ENCODE measurements at places on chromosomes 1 and 21.

DNA sequence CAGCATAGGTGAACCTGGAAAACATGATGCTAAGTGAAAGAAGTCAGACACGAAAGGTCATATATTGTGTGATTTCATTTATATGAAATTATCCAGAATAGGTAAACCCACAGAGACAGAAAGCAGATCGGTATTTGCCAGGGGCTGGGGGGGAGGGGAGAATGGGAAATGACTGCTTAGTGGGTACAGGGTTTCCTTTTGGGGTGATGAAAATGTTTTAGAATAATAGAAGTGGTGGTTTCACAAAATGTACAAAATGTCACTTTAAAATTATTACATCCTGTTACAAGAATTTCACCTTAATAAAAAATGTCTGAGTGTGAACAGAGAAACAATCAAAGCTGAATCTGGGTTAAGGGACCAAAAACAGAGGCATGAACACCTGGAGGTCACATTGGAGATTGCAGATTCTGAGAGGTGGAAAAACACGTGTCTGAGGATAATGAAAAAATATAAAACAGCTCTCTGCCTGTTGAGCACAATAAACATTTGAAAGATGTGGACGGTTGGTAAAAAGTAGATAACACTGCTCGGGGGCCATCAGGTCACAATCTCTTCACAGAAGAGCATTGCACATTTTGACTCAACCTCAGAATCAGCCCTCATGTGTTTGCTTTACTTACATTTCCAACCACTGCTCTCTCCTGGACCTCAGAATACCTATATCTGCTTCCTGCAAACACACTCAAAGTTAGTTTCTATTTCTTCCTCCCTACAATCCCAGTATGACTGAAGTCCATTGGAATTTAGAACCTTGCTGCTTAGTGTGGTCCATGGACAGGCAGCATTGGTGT lies 3.2 kb downstream of the SLAMF6 start:
- DNase-seq, result no peak

GRCh38 chr1:229002037-229002436 lies 266.8 kb downstream of the RHOU start:
- no peak for DNase-seq

DNA sequence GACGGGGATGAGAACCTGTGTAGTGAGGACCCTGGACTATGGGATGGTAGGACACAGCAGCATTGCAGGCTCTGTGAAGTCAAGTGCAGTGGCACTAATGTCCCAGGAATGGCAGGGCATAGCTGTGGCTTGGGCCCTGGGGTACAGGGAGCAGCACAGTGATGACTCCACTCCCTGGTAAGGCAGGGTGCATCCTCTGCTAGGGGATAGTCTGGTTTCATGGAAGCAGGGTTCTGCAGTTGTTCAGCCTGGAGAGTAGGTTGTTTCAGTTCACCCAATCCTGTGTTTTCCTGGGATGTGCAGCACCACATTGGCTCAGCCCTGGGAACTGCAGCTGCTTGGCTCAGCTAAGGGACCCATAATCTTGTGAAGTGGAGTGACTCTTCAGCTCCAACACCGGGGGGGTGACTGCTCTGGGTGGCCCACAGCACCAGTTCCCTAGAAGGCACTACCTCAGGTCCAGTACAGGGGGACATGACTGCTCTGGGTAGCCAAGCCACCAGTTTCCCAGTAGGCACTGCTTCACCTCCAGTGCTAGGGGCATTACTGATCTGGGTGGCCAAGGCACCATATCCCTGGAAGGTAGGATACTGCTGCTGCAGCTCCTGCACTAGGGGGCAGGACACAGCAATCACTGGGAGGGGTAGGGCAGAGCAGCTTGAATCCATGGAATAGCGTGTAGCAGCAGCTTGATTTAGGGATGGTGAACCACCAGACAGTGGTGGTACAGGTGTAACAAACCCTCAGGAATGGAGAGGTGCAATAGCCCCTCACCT lies 15.3 kb upstream of the C1orf185 start:
- no peak for DNase-seq

DNA sequence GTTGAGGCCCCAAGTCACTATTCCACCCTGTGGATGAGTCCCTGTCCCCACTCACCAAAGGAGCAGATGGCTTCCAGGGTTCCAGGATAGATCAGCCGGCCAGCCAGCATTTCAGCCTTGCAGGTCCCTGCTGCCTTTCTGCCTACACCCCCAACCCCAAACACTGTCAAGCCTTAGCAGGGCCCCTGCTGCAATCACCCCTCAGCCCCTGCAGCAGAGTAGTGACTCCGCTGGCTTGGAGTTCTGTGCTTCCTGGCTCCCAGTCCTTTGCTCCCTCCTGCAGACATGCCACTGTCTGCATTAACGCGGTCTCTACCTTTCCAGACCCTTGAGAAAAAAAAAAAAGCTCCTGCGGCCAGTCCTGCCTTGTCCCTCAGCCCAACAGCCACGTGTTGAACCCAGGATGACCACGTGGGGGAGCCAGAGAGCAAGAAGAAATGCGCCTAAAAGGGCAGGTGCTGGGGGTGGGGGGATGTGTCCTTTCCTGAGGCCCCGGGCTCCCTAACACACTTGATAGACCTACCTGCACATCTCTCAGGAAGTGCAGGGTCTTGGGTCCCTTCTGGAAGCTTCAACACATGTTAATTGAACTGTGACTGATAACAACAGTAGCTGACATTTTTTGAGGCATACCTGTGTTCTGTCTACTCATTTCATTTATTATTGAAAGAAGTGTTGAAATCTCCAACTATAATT lies 37.4 kb downstream of the RASSF5 start:
- DNase-seq, result peak; percentile 75

DNA sequence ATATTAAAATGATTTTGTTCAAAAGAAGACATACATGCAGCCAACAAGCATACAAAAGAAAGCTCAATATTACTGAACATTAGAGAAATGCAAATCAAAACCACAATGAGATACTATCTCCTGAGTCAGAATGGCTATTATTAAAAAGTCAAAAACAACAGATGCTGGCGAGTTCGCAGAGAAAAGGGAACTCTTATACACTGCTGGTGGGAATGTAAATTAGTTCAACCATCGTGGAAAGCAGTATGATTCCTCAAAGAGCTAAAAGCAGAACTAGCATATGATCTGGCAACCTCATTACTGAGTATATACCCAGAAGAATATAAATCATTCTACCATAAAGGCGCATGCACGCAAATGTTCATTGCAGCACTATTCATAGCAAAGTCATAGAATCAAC lies 126.0 kb upstream of the HMCN1 start:
- DNase-seq, result no peak

- DNase-seq, result no peak
These were observed 23.2 kb downstream of the CRCT1 start for GRCh38 chr1:152537496-152537895.

GRCh38 chr21:32483293-32483595 lies 70.7 kb downstream of the EVA1C start:
- no peak for DNase-seq

DNA sequence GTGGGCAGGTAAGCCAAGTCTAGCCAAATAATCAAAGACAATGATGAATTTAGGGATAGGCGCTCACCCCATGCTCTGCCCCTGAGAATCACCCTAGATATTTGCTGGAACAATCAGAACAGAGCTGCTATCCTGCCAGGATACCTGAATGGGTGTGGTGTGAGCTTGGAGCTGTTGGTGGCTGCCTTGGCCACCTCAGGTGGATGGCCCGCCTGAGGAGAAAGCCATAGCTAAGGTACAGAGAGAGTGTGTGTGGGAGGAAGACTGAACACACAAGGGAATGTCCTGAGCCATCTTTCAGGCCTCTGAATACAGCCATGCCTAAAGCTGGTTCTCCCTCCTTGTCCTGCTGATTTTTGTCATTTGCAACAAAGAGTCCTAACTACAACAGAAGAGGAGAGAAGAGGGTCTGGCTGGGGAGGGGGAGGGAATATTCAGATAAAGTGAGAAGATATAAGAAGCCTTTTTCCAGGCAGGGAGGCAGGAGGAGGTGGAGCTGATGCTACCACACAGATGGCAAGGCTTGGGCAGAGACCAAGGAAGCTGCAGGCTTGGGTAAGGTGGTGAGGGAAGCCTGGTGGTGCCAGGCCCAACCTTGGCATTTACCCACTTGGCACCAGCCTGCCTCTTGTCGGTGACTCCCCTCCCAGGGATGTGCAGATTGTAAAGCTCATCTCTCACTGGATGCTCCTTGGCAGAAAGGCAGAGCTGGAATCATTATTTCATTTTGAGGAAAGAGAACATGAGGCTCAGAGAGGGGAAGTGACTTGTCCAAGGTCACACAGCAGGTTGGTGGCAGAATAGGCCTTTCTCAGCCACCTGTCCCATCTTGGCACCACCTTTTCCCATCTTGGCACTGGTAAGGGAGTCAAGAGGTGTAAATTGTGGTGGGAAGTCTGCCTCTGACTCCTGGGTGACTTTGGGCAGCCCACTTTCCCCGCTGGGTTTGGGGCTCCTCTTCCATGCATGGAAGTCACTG lies 49.7 kb downstream of the NKAIN1 start:
- DNase-seq, result peak; percentile 45

DNA sequence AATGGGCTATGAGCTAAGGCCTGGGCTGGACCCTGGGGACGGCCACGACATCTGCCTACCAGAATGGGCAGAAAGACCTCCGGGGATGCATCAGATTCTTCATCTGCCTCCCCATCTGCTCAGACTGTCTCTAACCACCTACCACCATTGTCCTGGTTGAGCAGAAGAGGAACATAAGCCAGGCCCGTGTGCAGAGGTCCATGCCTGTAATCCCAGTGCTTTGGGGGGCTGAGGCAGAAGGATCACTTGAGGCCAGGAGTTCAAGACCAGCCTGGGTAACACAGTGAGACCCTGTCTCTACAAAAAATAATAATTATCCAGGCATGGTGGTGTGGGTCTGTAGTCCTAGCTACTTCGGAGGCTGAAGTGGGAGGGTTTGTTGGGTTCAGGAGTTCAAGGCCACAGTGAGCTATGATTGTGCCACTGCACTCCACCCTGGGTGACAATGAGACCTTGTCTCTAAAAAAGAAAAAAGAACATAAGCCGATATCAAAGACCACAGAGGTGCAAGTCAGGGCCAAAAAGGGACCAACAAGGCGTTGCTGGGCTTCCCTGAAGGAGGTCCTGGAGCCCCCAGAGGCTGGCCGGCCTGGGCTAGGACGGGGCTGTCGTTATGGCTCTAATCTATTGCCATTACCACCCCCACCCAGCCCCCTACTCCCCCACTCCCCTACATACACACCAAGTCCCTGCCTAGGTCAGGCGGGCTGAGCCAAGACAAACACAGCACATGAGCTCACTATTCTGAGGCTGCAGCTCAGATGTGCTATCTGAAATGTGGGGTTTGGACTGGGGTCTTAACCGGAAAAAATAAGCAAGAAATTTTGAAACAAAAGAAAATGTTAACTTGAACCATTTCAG lies 239.2 kb upstream of the RAB4A start:
- DNase-seq, result no peak

GRCh38 chr1:230863449-230863848 lies 4.9 kb downstream of the C1orf198 start:
- DNase-seq, result no peak

GRCh38 chr1:155967341-155968050 lies 10.9 kb downstream of the ARHGEF2 start:
- no peak for DNase-seq

- DNase-seq, result no peak
These were observed 66.3 kb upstream of the SSX2IP start for GRCh38 chr1:84756455-84757082.

DNA sequence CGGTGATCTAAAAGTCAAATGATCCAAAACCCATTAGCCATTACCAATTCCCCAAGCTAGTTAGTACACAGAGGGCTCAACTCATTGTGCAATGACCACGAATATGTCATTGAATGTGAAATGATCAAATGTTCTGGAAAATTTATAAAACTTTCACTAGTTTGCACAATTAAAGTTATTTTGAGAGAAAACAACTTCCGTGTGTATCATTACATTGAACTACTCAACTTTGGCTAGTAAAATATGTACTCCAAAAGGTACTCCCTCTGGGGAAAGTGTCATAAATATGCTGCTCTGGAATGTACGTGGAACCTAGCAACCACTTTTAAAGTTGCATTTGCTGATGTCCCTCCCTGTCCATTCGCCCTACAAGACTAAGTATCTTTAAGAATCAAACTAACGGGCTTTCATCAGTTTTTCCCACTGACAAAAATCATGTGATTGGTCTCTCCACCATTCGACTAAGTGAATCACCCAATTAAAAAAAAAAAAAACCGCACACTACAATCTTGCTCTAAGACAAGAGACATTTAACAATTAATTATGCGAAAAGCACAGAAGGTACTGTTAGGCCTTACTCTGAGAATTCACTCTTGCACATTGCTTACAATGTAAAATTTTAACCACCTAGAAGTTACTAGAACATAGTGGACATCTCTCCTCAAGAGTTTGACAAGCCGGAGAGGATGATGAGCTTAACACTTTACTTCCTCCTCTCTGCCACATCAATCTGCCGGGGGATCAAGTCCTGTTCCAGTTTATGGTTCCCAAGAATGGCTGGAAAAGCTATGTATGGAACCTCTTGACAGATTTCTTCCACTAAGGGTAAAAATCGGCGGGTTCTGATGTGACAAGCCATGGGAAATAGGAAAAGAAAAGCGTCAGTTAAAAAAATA lies 1.2 kb downstream of the ACBD3 start:
- DNase-seq, result no peak

- no peak for DNase-seq
These were observed 98.5 kb downstream of the PTBP2 start for GRCh38 chr1:96820107-96820506.

DNA sequence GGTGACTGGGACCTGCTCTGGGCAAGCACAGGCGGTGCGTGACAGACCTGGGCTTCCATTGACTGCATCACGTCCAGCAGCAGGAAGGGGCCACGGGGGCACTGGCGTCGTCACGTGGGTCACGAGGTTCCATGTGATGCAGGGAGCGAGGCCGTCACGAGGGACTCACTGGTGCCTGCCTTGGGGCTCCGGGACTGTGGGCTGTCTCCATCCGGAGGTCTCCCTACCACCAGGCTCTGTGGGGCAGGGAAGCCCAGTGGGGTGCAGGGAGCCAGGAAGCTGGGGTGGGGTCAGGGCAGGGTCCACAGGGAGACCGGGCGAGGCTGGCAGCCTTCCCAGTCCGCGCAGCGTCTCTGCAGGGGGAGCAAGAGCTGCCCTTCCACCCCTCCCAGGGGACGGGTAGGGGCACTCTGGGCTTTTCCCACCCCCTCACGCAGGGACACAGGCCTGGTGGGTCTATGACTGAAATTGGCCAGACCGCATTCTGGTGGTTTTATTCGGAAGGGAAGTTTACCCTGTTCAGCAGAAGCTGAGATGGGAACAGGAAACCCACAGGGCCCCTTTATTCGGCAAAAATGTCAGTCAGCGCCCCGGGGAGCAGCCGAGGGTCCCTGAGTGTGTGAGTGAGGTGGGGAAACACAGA lies 416 bp upstream of the TNFRSF14 start:
- peak; percentile 56 for DNase-seq

DNA sequence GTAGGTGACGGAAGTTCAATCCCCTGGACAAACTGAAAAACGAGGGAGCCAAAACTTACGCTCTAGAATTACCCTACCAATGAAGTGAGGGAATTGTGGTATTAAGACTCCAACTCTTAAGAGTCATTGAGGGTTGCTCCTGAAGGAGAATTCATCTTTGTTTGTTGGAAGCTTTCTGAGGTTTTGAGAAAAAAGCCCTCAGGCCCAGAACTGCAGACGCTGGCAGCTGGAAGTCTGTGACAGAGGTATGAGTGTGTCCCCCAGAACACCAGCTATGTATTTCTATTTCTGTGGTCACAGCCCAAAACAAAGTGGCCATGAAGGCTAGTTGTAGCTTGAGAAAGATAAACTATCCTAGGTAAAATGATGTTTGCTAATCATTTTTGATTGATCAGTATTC lies 438.8 kb upstream of the B3GALT2 start:
- no peak for DNase-seq

All from dorsolateral prefrontal cortex (tissue), 122 donors.